Upper lobe of right lung (tissue), 1 donor: ENCODE measurements at places on chromosomes 7 and 10. TPM values are rescaled to one million over a fixed set of nuclear protein-coding genes. Genes with fewer than 3 reads are reported as not detected.

DNA sequence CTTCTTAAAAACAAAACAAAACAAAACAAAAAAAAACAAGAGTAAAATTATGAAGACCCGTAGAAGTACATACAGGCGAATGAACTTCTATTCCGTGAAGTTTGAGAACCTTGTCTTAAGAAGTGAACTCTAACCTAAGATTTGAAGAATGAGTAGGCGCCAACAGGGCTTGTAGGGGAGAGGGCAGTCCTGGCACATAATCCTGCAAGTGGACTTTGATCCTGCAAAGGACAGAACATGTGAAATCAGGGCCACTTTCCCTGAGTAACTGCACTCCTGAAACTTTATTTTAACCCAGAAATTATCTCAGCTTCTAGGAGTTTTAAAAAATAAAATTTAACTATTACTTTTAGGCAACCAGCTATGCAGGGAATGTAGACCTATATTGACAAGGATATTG is 62.0 kb downstream of the GNAT3 start:
- H3K27ac ChIP-seq: no peak overlapping the region
- H3K27me3 ChIP-seq: no peaks in the 10 kb centered on the region
- DNase-seq: no peak

PLXNA4 gene
- 7.2 TPM for total RNA-seq

DNA sequence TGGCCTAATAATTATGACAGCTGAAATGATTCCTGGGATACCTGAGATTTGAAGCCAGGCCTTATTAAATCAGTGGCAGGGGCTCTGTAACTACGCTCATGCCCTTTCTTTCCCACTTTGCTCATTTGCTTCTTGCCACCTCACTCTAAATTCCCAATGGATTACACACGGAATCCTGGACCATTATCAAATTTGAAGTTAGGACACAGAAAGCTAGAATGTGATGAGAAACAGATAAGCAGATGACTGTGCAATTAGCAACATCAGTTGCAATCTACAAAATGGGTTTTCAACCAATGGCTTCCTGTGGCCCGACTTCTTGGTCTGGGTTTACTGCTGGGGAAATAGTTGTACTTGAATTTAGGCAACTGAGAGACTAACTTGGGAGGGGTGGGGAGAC is 374.3 kb downstream of the INHBA start:
- DNase-seq: no peak
- H3K27ac ChIP-seq: no peak overlapping the region
- H3K4me1 ChIP-seq: no peaks in the 10 kb centered on the region
- H3K27me3 ChIP-seq: no peaks in the 10 kb centered on the region
- H3K4me3 ChIP-seq: no peak overlapping the region

GRCh38 chr7:5424749-5425506 is 1.3 kb upstream of the TNRC18 start:
- peak; percentile 78 for DNase-seq
- H3K27ac ChIP-seq: peak overlapping the region; percentile 98
- H3K36me3 ChIP-seq: no peaks in the 10 kb centered on the region
- H3K27me3 ChIP-seq: no peaks in the 10 kb centered on the region

DNA sequence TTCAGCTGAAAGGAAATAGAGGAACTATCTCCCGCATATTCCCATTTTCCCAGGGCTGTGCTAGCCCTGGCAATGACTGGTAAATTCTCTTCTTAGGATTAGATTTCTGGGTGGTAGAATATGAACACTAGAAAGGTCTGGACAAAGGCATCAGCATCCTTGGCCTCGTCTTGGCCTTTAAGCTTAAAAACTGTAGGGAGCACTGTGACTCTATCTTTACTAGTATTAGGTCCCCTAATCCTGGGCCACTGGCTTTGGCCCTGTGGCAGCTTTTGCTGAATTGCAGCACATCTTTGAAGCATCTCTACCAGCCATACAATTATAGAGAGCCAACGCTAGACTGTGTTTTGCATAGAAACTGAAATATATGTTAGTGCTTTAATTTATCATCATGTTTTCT is 41.5 kb upstream of the EBLN1 start:
- H3K36me3 ChIP-seq: no peaks in the 10 kb centered on the region
- no peak overlapping the region for H3K27ac ChIP-seq
- H3K4me1 ChIP-seq: no peaks in the 10 kb centered on the region
- H3K27me3 ChIP-seq: no peaks in the 10 kb centered on the region
- DNase-seq: no peak
